Inflammatory macrophage treated with lipopolysaccharide for 1 hour (primary cell): ENCODE measurements at places on chromosomes 1 and 21.

DNA sequence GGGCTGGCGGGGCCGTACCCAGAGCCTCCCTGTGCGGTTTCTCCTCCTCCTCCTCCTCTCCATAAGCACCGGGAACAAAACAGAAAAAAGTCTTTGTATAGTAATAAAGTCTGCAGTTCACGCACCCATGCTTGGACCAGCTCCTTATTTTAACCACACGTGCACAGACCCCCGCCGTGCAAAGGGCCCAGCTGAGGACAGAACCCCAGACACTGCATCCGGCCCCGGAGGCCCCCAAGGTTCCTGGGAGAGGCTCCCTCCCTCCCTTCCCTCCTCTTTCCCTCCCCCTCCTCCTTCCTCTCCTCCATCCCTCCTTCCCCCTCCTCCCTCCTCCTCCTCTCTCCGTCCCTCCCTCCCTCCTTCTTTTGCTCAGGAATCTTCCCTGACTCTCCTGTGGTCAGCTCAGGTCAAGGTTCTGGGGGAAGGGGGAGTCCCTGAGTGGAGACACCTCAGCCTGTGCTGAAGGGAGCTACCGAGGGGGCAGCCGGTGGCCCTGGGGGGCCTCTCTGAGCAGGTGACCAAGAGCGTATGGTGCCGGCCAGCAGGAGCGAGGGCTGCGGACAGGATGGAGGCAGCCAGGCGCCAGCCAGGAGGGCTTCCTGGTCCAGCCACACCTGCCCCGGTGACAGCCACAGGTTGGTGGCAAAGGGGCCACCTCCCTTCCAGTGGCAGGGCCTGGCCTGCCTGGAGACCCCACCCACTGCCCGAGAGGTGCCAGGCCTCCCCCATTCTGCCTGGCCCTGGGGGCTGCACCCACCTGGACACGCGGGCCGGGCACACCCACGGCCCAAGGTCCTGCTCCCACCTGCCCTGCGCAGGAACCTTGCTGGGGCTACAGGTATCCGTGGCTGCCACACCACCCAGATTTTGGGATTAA is 3.2 kb upstream of the TTLL10 start:
- DNase-seq, result no peak

DNA sequence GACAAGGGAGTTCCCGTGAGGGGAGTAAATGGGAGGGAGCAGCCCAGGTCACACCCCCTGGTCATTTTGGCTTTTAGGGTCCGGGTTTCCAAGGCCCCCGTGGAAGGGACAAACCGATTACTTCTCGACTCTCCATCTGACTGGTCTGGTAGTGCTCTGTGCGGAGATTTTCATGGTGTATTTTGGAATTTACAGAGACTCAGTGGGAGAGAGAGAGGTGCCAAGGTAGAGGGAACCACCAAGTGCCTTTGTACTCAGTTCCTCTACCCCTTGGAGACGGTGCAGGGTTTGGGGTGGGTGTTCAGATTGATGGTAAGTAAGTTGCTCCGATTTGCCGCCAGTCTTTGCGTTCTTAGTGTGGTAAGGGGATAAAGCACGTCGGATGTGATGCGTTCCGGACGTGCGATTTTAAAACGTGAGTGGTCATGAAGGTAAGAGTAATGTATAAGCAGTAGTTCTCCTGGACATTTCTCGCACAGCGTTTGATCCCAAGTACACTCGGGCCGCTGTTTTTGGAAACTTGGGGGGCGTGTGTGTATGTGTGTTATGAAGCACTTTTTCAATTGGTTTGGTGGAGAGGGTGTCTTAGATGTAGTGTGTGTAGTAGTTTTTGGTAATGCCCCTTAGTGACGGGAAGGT is 682 bp downstream of the SUCO start:
- DNase-seq, result peak; percentile 19

GRCh38 chr1:230422221-230422981 is 3.7 kb downstream of the PGBD5 start:
- no peak for DNase-seq

DNA sequence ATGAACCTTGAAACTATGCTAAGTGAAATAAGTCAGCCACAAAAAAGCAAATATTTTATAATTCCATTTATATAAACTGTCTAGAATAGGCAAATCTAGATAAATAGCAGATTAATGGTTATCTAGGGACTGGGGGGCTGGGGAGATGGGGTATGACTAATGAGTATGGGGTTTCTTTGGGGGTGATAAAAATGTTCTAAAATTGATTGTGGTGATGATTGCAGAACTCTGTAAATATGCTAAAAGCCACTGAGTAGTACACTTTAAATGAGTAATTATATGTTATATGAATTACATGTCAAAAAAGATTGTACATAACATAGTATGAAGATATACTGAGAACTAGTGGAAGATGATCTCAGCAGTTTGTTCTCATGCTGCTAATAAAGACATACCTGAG is 675.0 kb downstream of the KIF26B start:
- no peak for DNase-seq

DNA sequence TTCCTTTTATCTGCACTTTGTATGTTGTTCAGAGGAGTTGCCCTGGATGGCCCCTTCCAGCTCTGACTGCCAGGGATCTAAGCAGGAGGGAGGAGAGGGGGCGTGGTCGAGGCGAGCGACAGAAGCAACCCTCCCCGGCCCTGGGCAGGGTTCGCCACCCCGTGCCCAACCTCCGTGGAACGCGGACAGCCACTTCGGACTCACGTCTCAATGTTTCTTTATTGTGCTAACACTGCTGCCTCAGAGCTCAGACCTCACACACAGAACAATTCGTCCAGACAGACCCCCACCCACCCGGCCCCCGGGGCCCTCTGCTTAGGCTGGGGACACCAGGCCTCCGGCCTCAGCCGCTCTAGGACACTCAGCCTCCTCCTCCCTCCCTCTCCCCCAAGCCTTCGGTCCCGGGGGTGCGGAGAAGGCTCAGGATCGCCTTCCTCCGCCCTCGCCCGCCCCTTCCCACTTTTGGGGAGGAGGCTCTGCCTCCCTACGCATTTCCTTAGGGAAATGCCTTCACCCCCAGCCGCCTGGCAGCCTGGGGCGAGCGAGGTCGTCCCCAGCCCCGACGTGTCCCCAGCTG is 8.3 kb downstream of the VSIG8 start:
- no peak for DNase-seq

DNA sequence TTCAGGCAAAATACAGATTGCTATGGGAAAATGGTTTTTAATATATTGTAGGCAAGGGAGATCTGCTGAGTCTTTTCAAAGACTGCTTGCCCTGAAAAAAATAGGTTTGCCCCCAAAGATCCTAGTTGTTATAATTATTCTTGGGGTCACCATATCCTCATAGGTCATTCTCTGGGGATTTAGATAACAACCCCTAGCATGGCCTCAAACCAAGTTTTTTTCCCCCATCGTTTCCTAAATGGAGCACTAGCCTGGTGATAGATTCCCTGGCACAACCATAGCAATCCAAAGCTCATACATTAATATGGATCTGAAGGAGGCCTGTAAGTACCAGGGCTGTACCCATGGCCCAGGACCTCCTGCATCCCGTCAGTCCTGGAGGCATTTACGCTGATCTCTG is 315.2 kb downstream of the BACH1 start:
- no peak for DNase-seq

GRCh38 chr1:12607263-12607662 is 10.7 kb downstream of the DHRS3 start:
- peak; percentile 12 for DNase-seq

DNA sequence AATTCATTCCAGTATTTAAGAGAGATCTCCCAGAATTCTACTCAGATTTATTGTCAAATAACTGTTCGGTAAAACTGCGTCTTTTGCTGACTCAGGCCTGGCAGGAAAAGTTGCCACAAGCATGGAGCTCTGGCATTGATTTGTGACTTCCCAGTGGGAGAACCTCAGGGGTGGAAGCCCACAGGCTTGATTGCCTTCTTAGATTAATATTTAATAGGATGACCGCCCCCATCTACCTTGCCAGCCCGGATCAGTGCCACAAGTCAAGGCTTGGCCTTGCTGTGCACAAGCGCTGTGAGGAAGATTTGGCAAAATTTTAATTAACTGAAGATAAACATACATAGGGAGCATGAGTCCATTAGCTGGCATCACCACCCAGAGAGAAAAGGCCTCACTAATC is 93.5 kb downstream of the LRIG2 start:
- no peak for DNase-seq
